Calu3 (cell line): ENCODE measurements at places on chromosomes 11 and 22. TPM values are rescaled to one million over a fixed set of nuclear protein-coding genes. Genes with fewer than 3 reads are reported as not detected.

- no peak for DNase-seq
Observed at GRCh38 chr22:44472598-44472997, 25.4 kb downstream of the RTL6 start.

DNA sequence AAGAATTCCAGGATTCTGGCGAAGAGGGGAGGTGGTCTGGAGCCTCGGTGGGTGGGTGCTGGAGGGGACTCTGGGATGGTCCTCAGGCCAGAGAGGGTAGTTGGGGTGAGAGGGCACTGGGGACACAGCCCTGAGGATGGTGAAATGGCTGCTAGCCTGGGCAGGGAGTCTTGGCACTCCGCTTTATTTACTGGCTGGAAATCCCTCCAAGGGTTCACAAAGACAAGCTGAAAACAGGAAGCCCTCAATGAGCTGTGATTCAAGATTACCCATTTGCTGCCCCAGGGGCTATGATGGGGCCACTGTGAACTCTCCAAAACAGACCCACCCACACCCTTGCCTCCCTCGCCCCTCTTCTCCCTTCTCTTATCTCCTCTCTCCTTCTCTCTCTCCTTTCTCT is 71.9 kb downstream of the FBXO7 start:
- DNase-seq, result no peak

GRCh38 chr11:128205796-128206195 is 381.6 kb downstream of the ETS1 start:
- peak; percentile 28 for DNase-seq

The CCDC116 gene
- total RNA-seq, result 0.17 TPM in 1 of 2 replicates, not detected in the other
